ENCODE measurements at places on chromosomes 6 and 20.

GRCh38 chr6:44086931-44087574, 40.2 kb downstream of the MRPL14 start:
- DNase-seq: no peak

GRCh38 chr6:84390334-84390733, 162.9 kb upstream of the CEP162 start:
- no peak for DNase-seq

DNA sequence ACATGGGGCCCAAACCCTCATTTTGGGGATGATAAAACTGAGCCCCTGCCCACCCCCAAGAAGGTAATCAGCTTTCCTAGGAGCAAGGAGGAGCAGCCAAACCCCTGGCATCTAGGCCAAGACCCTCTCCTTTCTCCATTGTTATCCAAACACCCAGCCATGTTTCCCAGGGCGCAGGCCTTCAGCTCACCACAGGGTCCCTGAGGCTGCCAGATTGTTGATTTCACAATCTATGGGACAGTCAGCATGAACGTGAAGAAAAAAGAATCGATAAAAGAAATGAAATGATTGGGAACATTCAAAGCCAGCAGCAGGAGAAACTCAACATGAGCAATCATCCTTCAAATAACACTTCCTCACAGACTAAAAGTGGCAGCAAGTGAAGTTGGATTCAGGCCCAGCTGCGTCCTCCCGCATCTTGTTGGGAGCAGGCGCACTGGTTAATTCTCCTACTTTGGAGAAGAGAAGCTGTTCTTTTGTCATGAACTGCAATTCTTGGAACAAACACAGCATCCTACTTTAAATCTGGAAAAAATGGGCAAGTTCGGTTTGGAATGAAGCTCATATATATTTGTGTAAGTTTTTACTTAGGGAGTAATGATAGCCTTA, 241.8 kb upstream of the PRDM1 start:
- DNase-seq: no peak

GRCh38 chr6:29675561-29675960, 5.4 kb downstream of the ZFP57 start:
- DNase-seq: no peak

- DNase-seq: no peak
Observed at GRCh38 chr20:39452583-39453340, 490.6 kb downstream of the DHX35 start.

DNA sequence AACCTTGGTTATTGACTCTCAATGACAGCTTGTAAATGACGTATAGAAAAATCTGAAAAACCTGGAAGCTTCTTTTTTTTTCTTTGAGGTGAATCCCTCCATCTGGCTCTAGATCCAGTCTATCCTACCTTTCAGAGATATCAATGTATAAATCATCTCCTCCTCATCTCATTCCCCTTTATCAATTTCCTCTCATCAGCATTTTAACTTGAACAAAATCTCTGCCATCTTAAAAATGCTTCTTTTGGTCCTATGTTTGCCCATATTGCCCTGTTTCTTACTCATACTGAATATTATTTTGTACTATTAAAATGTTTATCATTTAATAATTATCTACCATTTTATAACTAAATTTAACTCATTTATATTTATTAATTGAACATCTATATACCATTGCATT, 306.7 kb upstream of the TSHZ2 start:
- DNase-seq: no peak

DNA sequence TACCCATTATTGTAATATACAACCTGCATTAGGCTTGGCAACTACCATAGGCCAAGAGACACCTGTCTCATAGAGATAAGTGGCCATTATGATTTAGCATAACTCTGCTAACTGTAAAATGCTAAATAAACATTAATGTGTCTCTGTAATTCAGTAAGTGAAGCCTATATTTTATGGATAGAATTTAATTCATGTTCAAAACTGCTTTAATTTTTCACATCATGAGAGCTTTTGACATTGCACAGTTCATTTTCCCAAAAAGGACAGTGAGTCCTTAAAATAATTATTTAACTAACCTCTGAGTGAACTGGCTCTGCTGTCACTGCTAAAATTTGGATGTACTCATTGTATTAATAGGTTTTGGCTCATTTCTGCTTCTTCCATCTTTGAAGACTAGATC, 41.4 kb upstream of the TMX4 start:
- DNase-seq: no peak

- DNase-seq: no peak
Observed at GRCh38 chr6:34230653-34231371, 5.9 kb upstream of the HMGA1 start.

- no peak for DNase-seq
Observed at GRCh38 chr20:17137692-17138091, 89.1 kb upstream of the PCSK2 start.

- DNase-seq: no peak
Observed at GRCh38 chr6:53299331-53300005, 49.3 kb downstream of the ELOVL5 start.

- DNase-seq: no peak
Observed at GRCh38 chr6:62452586-62452985, 166.6 kb upstream of the KHDRBS2 start.

- DNase-seq: no peak
Observed at GRCh38 chr20:55961376-55962330, 43.7 kb downstream of the CBLN4 start.

- DNase-seq: peak; percentile 65
Observed at GRCh38 chr6:137819740-137820139, 47.3 kb upstream of the TNFAIP3 start.

DNA sequence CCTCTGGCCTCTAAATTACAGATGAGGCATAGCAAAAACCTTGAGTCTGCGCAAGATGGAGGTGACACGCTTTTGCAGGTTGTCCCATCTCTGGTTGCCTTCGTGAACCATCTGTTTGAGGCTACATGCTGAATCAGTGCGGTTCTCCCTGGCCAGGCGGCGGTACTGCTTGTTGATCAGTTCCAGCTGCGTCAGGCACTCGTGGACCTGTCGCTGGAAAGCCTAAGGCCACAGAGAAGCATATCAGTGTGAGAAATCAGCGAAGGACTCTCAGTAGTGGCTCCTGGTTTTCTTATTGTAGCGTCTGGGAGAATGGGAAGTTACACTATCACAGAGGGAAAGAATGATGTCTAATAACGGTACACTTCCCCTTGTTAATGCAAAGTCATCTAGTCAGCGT, 344.4 kb downstream of the ESR1 start:
- DNase-seq: no peak

GRCh38 chr20:63681609-63682142, 14.8 kb upstream of the TNFRSF6B start:
- DNase-seq: no peak

- DNase-seq: no peak
Observed at GRCh38 chr6:164859816-164860215, 449.6 kb downstream of the C6orf118 start.

DNA sequence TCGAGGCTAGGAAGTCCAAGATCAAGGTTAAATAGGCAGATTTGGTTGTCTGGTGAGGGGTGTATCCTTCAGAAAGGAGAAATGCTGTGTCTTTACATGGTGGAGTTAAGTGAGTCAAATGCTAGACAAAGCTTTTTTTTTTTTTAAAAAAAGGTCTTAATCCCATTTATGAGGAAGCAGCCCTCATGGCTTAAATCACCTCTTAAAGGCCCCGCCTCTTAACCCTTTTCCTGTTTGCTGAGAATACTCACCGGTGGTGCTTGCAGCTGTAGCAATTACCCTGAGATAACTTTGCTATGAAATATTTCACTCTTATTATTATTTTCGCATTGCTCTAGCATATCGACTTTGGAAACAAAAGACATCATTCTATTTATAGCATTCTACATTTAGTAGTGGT, 30.8 kb downstream of the FBXO30 start:
- no peak for DNase-seq

DNA sequence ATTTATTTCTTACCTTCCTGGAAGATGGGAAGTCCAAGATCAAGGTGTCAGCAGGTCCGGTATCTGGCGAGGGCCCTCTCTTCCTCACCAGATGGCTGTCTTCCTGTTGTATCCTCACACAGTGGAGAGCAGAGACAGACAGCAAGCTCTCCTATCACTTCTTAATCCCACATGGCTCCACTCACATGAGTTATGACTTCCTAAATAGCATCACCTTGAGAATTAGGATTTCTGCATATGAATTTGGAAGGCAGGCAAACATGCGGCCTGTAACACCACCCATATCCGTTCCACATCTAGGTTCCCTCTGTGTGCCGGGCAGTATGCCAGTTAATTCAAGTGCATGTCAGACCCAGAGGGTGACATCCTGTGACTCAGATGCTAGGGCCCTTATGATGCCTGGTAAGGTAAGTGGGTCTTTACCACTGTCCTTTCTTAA, 2.1 kb downstream of the RAET1E start:
- peak; percentile 31 for DNase-seq

DNA sequence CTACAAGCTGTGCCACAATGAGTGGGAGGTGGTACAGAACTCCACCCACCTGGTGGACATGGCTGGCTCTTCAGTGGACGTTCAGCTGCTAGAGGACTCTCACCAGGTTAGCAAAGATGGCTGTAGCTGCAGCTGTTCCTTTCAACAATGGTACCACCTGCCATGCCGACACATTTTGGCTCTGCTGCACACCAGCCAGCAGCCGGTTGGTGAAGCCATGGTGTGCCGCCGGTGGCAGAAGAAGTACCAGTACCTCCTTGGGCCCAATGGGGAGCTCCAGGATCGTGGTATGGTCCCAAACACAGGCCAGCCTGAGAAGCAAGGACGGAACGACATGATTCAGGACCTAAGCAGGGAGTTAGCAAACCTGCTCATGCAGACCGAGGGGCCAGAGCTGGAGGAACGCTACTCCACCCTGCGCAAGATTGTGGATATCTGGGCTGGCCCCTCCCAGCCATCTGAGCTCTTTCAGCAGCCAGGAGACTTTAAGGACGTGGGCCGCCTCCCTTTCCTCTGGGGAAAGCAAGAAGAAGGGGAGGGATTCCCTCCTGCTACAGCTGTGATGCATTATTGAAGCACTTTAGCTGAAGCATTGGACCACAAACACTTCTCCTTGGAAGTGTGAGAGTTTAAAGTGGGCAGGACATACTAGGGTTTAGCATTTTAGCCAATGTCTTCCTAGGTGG, 2.8 kb upstream of the ZSWIM1 start:
- DNase-seq: no peak
